Activated T-cell treated with anti-CD3 and anti-CD28 coated beads for 48 hours (primary cell): ENCODE measurements at places on chromosomes 16 and 17.

GRCh38 chr16:49601576-49601975 lies 228.0 kb downstream of the C16orf78 start:
- no peak for DNase-seq

DNA sequence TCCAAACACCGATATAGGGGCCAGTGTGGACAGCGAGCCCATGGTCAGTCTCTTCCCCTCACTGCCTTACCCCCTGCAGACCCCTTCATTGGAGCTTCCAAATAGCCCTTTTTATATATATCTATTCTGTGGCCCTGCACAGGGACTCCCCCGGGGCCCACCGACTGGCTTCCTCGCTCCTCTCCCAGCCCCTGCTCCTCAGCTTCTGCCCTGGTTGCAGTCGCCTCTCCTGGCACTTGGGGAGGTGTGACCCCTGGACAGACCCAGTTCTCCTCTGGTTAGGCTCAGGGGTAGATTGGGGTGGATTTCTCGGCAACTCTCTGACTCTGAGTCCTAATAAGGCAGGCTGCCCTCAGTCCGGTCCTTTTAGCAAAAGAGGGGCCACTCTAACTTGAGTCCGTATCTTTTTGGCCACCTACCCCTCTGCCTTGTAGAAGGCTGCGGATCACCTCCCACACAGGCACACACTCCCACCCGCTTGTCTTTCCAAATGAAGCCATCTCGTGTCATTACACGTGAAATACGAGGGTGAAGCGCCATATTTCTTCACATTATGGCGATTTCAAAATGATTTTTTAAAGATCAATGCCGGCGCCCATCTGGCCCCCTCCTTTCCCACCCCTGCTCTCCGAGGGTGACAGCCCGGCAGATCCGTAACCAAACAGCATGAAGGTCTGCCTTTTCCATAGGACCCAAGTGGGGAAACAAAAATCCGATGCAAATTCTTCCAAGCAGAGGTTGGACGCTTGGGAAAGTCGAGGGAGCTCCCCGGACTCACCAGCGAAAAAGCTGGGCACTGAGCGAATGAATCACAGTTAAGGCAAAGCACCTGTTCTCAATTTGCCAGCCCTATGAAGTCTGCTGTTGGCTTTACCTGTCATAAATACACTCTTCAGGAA lies 1.7 kb upstream of the HOXB9 start:
- DNase-seq, result no peak

DNA sequence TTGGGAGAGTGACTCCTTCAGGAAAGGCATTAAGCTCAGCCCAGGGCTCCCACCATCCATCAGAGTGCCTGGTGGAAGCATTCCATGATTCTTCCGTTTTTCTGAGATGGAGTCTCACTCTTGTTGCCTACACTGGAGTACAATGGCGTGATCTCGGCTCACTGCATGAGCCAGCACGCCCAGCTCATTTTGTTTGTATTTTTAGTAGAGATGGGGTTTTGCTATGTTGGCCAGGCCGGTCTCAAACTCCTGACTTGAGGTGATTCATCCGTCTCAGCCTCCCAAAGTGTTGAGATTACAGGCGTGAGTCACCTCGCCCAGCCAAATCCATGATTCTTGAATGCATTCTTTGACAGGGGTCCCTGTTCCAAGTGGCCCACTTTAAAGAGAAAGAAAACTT lies 23.1 kb downstream of the MIS12 start:
- no peak for DNase-seq

DNA sequence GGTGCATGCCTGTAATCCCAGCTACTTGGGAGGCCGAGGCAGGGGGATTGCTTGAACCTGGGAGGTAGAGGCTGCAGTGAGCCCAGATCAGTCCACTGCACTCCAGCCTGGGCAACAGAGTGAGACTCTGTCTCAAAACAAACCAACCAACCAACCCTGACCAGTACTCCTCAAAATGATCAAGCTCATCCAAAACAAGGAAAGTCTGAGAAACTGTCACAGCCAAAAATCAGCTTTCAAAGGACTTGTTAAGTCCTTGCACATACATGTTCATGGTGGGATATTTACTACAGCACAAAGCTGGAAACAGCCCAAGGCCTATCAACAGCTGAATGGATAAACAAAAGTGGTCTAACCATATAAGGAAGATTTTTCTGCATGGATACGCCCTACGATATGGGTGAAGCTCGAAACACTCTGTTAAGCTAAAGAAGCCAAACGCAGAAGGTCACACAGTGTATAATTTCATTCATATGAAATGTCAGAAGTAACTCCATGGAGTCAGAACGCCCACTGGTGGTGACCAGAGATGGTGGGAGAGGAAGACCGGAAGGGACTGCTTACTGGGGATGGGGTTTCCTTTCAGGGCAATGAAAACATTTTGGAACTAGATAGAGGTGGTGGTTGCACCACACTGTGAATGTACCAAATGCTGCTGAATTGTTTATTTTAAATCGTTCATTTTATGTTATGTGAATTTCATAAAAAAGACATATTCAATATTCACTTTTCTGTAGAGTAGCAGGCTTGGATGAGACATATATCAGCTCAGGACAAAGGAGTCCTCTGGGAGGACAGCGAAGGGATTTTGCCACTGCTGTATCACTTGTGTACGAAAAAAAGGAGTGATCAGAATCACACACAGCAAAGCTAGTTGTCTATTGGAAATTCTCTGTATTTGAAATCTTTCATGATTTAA lies 17.7 kb downstream of the CCL17 start:
- no peak for DNase-seq

DNA sequence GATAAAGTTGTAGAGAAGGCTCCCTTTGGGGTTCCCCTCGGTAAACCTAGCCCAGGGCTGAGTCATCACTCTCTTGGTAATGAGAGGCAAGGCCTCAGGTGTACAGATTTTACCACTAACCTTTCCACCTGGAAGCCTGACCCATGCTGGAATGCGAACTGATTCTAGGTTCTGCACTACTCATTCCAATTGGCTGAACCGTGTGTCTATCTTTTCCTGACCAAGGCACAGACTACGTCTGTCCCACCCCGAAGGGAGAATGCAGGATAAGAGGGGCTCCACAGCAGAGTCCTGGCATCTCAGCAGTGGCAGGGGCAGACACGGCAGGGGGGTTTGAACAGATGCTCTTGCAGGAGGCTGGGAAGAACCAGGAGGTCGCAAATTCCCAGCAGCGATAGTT lies 65.4 kb upstream of the B4GALNT2 start:
- no peak for DNase-seq

- no peak for DNase-seq
Observed at GRCh38 chr17:43372273-43372911, 26.4 kb upstream of the ARL4D start.

- DNase-seq, result no peak
Observed at GRCh38 chr16:11484691-11485258, 101.9 kb downstream of the LITAF start.

GRCh38 chr16:8863594-8864424 lies 5.0 kb downstream of the CARHSP1 start:
- no peak for DNase-seq

GRCh38 chr16:75247249-75247648 lies 4.2 kb downstream of the BCAR1 start:
- DNase-seq, result no peak

- no peak for DNase-seq
Observed at GRCh38 chr16:14961405-14962186, 13.2 kb upstream of the PDXDC1 start.

GRCh38 chr17:59521465-59522126 lies 43.8 kb upstream of the DHX40 start:
- peak; percentile 49 for DNase-seq

DNA sequence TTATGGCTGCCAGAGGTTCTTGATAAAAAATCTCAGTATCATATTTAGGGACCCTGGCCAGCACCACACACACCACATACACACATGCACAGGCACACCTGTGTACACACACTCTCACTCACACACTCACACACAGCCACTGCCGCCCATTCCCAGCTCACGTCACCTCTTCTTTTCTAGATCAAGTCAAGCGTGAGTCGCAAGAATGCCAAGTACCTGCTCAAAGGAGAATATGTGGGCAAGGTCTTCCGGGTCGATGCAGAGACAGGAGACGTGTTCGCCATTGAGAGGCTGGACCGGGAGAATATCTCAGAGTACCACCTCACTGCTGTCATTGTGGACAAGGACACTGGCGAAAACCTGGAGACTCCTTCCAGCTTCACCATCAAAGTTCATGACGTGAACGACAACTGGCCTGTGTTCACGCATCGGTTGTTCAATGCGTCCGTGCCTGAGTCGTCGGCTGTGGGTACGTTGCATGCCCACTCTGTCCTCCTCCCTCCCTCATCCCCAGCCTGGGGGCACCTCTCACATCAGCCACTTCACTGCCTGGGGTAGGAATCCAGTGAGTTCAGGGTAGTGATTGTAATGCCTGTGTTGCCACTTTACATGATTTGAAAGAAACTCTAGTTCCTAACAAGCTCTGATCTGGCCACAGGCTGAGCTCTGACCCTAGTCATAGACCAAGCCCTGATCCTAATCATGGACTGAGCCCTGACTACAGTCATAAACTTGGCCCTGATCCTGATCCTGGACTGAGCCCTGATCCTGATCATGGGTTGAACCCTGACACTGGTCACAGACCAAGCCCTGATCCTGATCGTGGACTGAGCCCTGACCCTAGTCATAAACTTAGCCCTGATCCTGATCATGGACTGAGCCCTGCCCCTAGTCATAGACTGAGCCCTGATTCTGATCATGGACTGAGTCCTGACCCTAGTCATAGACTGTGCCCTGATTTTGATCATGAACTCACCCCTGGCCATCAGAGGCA lies 20.4 kb downstream of the CDH5 start:
- no peak for DNase-seq

DNA sequence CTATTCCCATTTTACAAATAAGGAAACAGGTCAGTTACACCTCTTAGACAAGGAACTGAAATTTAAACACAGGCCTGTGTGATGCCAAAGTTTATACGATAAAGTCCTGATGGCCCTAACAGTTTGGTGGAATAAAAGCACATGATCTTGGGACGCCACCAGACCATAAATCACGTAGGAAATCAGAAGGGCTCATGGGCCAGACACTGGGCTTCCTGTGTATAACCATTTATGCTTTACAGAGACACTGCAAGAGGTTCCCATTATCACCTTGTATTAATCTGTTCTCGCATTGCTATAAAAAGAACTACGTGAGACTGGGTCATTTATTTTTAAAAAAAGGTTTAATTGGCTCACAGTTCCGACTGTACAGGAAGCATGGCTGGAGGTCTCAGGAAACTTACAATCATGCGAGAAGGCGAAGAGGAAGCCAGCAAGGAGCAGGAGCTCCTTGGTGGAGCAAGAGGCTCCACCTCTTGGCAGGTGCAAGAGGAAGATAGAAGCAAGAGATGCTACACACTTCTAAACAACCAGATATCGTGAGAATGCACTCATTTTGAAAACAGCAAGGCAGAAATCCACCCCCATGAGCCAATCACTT lies 124.0 kb upstream of the MON1B start:
- no peak for DNase-seq

DNA sequence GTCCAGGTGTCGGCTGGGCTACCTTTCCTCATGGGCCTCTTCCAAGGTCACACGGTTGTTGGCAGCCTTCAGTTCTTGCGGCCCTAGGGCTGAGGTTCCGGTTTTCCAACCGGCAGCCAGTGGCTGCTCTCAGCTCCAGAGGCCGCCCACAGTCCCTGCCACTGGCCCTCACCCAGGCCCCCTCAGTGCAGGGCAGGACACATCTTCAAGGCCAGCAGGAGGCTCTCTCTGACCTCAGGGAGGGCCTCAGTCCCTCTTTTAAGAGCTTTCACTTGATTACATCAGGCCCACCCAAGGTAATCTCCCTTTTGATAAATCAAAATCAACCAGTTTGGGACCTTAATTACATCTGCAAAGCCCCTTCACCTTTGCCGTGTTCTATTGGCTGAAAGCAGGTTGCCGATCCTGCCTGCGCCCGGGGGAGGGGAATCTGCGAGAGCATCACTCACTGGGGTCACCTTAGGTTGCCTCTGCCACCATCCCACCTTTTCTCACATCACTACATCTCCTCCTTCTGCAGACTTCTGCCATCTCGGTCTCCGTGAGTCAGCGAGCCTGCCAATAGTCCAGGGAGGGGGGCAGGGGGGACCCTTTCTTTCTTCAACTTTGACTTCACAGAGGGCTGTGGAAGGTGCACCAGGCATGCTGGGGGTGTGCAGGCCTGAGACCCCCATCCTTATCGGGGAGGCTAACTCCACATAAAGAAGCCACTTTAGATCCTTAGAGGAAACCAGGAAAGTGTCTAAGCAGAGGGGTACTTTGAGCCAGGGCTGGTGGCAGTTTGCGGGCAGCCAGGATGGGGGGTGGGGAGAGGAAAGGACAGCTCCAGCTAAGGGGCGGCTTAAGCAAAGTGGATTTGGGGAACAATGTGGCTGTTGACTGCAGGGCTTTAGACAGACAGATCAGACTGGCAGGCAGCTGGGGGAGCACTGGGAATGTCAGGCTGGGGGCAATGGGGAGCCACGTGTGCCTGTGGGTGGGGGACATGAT lies 28.8 kb upstream of the NXPH3 start:
- no peak for DNase-seq

GRCh38 chr17:12917399-12917798 lies 100.4 kb downstream of the ELAC2 start:
- no peak for DNase-seq

- no peak for DNase-seq
Observed at GRCh38 chr17:82938486-82938872, 98.7 kb upstream of the ZNF750 start.

GRCh38 chr17:81932333-81932983 lies 4.6 kb downstream of the PYCR1 start:
- no peak for DNase-seq

DNA sequence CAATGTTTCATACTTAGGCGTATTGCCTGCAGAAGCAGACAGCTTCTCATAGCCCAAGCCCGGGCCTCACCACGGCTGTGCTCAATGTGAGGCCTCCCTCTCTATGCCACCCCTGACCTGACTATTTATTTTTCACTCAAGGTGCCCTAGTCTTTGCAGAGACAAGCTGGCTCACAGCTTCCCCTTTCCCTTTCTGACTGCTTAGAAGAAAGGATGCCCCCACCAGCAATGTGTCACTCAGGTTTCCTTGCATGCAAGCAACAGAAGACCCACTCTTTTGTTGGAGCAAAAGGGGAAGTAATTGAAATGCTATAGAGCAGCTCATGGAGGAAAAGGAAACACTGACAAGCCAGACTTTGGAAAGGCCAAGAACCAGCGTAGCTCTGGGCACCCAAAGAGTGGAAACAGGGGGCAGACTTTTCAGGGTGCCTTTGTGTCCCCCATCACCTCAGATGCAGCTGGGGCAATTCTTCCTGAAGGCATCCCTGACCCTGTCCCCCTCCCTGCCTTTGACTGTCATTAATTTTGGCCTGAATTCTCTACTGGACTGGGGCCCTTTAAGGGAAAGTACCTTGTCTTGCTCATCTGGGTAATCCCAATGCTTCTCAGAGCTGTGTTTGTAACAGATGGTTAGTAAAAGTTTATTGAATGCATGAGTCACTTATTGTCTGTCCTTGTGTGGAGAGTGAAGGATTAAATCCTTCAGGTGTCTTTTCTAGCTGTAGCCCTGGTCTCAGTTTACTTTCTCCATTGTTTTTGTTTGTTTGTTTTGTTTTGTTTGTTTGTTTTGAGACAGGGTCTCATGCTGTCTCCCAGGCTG lies 17.8 kb downstream of the RGS9 start:
- no peak for DNase-seq
